ENCODE measurements at places on chromosomes 3 and 15. TPM values are rescaled to one million over a fixed set of nuclear protein-coding genes. Genes with fewer than 3 reads are reported as not detected.

Gene C15orf62
- not detected for total RNA-seq

Gene GRAMD1C
- 1.4 TPM for total RNA-seq

Gene DAZL
- not detected for total RNA-seq

Gene OR5K4
- total RNA-seq = not detected

Gene PLSCR5
- not detected for total RNA-seq
